ENCODE measurements at places on chromosomes 4 and X. TPM values are rescaled to one million over a fixed set of nuclear protein-coding genes. Genes with fewer than 3 reads are reported as not detected.

GAGE1 gene
- 91.5 TPM for total RNA-seq

BEX5 gene
- total RNA-seq: 2.1 TPM

DNA sequence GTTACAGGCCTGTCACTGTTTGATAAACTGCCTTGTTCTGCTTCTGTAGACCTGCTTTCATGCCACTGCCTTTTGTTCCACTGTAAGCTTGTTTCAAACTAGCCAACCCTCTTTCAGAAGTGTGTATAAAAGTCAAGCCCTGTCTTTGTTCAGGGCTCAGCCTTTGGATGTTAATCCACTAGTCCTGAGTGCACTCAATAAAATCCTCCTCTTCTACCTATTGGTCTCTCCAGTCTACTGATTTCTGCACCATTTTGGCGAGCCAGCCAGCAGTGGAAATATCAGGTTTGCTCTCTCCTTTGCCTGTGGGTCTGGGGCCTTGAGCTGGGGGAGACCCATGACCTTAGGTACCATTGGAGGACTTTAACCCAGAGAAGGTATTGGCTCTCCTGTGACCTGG is 901.6 kb upstream of the NDST4 start:
- no peak for DNase-seq

DNA sequence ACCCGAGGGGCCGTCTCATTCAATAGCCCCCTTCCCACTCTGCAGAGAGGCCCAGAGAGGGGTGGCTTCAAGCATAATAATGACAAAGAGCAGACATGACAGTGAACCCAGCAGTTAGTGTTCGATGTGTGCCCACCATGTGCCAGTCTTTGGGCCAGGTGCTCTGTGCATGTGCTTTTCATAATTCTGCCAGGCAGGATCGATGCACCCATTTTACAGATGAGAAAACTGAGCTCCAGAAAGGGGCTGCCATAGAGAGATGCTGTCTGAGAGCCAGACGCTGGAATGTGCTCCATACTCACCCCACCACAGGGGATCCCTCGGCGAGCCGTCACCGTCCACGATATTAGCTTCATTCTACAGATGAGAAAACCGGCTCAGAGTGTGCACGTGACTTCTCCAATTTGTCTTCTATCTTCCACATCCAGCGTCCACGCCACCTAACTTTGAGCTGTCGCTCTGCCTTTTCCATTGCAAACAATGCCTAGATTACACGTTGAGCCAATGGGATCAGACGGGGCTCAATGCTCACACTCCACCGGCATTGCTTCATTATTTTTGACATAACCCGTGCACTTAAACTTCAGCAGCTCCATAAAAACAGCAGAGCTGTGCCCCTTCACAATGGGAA is 8.2 kb downstream of the ADRA2C start:
- no peak for DNase-seq

VCX3B gene
- total RNA-seq: not detected

- DNase-seq: no peak
Observed at GRCh38 chr4:1419708-1420107, 13.5 kb upstream of the NKX1-1 start.

GRCh38 chrX:133307637-133308498 is 89.7 kb upstream of the TFDP3 start:
- DNase-seq: no peak

GRCh38 chr4:81549984-81550383 is 78.3 kb upstream of the RASGEF1B start:
- no peak for DNase-seq

F8A2 gene
- total RNA-seq: not detected

GRCh38 chrX:24465532-24465865 is 413 bp downstream of the PDK3 start:
- no peak for DNase-seq

DNA sequence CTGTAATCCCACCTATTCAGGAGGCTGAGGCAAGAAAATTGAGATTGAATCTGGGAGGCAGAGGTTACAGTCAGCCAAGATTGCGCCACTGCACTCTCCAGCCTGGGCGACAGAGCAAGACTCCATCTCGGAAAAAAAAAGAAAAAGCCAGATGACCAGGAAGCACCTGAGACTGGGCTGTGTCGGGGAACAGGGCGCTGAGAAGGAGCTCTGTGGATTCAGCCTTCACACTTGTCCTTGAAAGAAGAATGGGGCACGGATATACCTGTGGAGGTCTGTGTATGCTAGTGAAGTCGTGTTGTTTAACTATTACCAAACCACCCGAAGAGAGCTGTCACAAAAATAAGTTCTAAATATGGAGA is 39.3 kb upstream of the TADA2B start:
- DNase-seq: no peak

DNA sequence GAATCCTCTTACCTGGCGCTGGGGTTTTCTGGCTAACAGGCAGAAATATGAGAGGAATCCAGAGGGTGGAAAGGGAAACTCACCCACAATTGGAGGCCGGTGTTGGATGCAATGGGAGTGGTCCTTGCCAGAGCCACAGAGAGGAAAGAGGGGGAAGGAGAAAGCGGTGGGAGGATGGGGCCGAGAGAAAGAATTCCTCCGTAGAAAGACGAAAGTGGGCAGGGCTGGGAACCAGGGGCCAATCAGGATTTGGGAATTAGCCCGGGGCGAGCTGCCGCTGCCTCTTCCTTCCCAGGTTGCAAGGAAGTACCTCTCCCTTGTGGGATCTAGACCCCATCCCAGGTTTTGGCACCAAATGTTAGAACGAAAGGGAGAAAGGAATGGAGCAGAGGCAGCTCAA is 83.1 kb upstream of the SPIN4 start:
- DNase-seq: no peak

- DNase-seq: no peak
Observed at GRCh38 chrX:70009970-70010369, 39.8 kb downstream of the AWAT2 start.

VCX3A gene
- total RNA-seq: 1.4 TPM

- DNase-seq: no peak
Observed at GRCh38 chrX:9785254-9785943, 830 bp upstream of the SHROOM2 start.

DRD5 gene
- not detected for total RNA-seq

RTL5 gene
- total RNA-seq: 0.18 TPM

GPR34 gene
- not detected for total RNA-seq

- DNase-seq: peak; percentile 7
Observed at GRCh38 chrX:46407753-46408130, 137.5 kb downstream of the ZNF674 start.

- peak; percentile 4 for DNase-seq
Observed at GRCh38 chrX:109889289-109890006, 113.5 kb upstream of the TMEM164 start.

COL25A1 gene
- total RNA-seq: 0.74 TPM

- DNase-seq: no peak
Observed at GRCh38 chrX:9681011-9681410, 84.6 kb downstream of the GPR143 start.

HTR2C gene
- 0.86 TPM for total RNA-seq

DNA sequence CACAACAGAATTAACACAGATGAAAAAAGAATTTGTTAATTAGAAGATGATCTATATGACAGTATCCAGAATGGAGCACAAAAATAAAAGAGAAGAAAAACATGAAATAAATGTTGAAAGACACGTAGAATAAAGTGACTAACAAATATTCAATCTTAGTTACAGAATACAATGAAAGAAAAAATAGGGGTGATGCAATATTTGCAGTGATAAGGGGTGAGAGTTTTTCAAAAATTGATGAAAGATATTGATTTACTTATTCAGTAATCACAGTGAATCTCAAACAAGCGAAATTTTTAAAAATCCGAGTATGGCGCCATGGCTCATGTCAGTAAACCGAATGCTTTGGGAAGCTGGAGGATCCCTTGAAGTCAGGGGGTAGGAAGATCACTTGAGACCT is 20.2 kb upstream of the RAB28 start:
- DNase-seq: no peak

VCX gene
- 3.8 TPM for total RNA-seq

DNA sequence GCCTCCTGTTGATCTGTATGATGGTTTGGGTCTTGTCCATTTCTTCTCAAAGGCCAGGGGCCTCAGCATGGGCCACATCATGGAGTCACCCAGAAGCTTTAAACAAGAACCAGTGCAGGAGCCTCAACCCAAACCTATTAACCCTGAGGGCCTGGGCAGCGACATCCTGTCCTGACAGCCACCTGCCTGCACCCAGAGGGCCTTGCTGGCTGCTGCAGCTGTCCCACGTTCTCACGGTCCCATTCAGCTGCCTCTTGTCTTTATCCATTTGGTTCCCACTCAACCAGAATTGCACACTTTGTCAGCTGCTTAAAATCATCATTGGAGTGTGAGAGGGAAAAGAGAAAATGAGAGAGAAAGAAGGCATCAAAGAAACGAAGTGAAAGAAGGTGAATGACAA is 21.6 kb downstream of the C4orf50 start:
- DNase-seq: no peak

CABS1 gene
- not detected for total RNA-seq

- no peak for DNase-seq
Observed at GRCh38 chr4:8112672-8113071, 45.9 kb downstream of the ABLIM2 start.

IDUA gene
- 1.0 TPM for total RNA-seq

GDPD2 gene
- not detected for total RNA-seq

MAP9 gene
- total RNA-seq: 5.5 TPM

DNA sequence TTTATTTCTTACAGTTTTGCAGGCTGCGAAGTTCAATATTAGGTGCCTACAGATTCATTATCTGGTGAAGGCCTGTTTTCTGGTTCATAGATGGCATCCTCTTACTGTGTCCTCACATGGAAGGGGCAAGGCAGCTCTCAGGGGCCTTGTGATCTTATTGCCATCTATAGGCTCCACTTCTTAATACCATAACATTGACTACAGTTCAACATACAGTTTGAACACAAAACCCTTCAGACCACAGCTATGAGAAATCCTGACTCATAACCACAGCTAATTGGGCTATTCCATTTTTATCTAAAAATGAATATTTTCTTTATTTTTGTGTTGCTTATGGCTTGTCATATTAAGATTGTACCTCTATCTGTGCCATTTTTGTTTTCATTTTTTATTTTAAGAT is 72.3 kb downstream of the STAG2 start:
- DNase-seq: peak; percentile 11

- no peak for DNase-seq
Observed at GRCh38 chr4:158159718-158160094, 13.1 kb downstream of the GASK1B start.

GRK4 gene
- 2.9 TPM for total RNA-seq

GRCh38 chrX:18119856-18120255 is 100.8 kb downstream of the BEND2 start:
- no peak for DNase-seq

DNA sequence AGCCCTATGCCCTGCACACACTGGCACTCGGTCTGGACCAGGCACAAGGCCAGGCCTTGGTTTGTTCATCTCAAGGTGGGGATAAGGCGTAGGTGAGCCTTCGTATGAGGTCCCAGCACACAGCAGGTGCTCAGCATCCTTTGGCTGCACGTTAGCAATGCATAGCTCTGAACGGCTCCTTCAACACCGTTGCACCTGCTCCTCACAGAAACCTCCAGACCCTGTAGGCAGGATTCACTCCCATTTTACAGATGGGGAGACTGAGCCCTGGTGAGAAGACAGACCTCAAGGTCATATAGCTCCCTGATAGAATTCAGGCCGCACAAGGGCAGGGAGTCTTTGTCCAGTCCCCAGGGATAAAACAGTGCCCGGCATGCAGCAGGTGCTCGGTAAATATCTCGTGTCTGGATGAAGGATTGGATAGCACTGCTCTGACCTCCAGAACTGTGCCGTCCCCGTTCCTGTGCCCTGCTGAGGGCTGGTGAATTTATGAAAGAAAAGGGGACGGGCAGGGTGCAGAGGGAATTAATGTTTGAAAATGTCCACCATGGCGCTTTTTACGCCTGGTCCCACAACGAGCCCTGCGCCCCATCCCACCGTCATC is 2.4 kb downstream of the PPP2R2C start:
- DNase-seq: no peak

TLR2 gene
- not detected for total RNA-seq

RAB40A gene
- total RNA-seq: 0.11 TPM

IL13RA2 gene
- 79.4 TPM for total RNA-seq

DNA sequence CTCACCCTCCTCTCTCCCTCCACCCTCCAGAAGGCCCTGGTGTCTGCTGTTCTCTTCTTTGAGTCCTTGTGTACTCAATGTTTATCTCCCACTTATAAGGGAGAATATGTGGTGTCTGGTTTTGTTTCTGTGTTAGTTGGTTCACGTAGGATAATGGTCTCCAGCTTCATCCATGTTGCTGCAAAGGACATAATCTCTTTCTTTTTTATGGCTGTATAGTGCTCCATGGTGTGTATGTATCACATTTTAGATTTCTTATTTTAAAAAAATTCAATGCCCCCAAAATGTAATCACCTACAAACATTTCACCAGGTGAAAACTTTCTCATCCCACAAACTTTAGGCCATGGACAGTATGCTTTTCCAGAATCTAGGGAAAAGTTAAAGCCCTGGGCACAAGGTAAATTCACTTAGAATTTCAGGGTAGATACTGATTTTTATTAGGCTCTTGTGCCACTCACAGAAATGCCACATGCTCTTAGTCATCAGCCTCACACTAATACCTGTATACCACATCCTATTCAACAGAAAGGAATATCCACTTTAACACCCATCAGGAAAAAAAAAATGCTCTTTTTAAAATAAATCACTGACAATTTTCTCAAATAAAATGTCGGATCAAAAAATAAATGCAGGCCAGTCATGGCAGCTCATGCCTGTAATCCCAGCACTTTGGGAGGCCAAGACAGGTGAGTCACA is 104.8 kb upstream of the ENPP6 start:
- no peak for DNase-seq

DNA sequence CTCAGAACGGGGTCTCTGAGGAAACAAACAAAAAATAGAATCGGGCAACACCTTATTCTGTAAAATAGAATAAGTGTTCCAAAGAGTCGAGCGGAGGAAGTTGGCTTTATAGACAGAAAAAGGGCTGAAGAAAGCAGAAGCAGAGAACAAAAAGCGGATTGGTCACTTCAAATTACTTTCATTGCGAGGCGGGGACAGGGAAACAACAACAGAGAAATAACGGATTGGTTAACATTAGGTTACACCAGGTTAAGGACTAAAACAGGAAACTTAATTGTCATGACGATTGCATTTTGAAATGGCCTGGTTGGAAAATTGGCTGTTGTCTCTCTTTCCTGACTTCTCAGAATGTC is 433 bp upstream of the COQ2 start:
- peak; percentile 19 for DNase-seq

DNA sequence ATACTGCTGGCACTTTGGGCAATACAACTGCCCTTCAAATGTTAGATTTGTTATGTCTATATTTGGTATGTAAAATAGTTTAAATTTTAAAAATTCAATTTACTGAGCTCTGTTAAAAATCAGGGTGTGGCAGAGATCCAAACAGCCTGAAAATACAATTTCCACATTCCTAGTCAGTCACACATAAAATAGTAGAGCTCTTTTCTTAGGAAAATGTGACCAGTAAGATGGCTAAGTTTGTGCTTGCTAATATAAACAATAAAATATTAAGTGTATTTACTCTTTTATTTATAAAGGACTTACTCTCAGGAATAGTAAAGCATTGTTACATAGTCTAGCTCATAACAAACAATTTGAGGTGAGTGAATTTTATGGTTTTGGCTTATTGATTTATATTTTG is 200.2 kb downstream of the DKK2 start:
- no peak for DNase-seq

GRCh38 chr4:128451270-128451905 is 163.8 kb upstream of the PGRMC2 start:
- DNase-seq: no peak
